Stimulated activated CD4-positive, alpha-beta T cell treated with anti-CD3 and anti-CD28 coated beads, Interleukin-1b, Interleukin-23, amount 100 ng/mL, for 4 hours (primary cell): ENCODE measurements at places on chromosomes 1 and 21.

GRCh38 chr1:226664413-226665101, 74.5 kb downstream of the ITPKB start:
- no peak for DNase-seq

DNA sequence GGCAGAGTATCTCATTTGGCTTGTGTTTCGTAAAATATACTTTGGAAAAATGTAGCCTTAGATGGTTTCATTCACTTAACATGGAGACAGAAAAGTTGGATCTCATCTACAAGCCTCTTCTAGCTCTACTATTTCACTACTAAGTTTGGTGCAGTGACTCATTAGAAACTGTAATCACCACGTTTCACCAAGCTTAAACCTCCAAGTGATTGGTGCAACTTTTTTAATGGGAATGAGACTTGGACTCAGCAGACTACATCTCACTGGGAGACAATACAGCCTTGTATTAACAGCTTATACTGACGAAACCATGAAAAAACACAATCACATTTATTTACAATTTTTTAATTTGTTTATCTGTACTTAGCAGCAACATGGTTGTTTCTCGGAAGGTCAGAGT, 29.9 kb upstream of the NRIP1 start:
- no peak for DNase-seq

GRCh38 chr1:182149411-182149965, 88.0 kb upstream of the ZNF648 start:
- DNase-seq = no peak

DNA sequence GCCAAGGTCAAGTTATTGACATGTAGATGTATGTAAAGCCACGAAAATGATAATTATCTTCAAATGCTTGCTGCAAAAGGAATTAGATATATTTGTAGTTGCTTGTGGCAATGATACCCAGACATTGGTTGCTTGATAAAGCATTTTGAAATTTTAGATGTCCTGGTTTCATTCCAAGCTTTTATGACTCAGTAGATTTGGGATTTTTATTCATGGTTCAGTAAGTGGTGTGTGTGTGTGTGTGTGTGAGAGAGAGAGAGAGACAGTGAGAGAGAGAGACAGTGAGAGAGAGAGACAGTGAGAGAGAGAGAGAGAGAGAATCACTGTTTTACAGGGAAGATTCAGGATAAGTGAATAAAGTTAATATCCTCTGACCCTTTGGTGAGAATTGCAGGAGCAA, 498.2 kb upstream of the C1orf87 start:
- DNase-seq = no peak

DNA sequence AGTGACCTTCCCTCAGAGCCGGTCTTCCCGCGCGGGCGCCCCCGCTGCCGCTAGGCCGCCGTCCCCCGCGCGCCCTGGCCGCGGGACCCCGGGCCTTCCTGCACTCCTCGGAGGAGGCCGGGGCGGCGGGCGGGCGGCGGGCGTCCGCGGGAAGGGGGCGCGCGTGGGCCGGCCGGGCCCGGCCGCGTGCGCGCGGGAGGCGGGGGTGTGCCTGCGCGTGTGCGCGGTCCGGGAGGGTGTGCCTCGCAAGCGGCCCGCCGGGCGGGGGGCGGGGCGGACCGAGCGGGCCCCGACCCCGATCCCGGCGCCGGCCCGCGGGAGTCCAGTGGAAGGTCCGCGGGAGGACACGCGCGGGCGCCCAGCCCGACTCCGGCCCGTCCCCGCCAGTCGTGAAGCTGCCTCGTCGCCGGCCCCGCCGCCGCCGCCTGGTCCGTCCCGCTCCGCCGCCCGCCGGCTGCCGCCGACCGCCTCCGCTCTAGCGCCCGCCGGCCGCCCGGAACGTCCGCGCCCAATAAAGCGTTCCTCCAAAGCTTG, 438 bp downstream of the MRPS6 start:
- DNase-seq = peak; percentile 26

GRCh38 chr1:30845237-30845903, 63.2 kb downstream of the SDC3 start:
- no peak for DNase-seq

DNA sequence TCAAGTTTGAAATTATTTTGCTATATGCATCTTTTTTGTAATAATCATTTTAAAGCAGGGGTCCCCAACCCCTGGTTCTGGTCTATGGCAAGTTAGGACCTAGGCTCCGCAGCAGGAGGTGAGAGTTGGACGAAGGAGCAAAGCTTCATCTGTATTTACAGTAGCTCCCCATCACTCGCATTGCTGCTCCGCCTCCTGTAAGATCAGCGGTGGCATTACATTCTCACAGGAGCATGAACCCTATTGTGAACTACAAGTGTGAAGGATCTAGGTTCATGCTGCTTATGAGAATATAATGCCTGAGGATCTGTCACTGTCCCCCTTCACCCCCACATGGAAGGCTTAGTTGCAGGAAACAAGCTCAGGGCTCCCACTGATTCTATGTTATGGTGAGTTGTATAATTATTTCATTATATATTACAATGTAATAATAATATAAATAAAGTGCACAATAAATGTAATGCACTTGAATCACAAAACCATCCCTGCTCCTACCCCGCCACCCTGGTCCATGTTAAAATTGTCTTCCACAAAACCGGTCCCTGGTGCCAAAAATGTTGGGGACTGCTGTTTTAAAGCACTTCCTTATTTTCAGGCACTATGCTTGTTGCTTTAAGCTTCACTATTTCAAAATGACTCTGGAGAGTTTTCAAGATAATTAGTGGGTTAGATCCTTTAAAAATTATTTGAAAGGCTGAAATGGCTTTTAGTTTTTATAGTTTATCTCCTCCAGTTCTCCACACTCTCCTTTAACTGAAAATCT, 74.8 kb downstream of the PLA2G4A start:
- no peak for DNase-seq

GRCh38 chr1:186812570-186812969, 16.2 kb upstream of the PLA2G4A start:
- DNase-seq = no peak

DNA sequence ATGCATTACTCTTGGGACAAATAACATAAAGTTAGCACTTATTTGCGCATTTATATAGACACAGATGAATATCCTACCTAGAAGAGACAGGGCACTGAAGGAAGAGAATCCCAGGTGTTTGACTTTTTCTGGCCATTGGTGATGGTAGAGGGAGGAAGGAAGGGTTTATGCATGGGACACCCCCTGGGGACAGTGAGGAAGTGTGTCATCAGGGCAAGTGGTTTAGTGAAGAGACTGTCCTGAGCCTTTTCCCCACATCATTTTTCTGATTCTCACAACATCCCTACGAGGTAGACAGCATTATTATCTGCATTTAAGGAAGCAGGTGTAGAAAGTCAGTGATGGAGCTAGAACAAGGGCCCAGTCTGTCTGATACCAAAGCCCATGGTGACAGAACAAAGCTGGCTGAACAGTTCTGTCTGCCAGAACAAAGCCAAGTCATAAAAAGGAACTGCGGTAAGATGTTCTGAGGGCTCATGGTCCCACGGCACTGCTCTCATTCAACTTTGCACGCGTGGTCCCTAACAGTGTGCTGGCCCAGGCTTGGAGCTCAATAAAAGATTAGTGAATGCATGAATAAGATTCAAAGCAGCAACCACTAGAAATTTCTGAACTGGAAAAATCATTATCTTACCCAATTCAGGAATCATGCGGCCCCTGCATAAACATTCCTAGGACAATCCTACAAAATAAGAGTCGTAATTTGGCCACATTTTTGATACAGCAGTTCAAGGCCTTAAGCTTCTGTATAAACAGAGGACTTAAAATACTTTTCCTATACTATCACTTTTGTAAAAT, 12.2 kb upstream of the CDC42BPA start:
- no peak for DNase-seq

- no peak for DNase-seq
Observed at GRCh38 chr21:41758550-41758949, 8.3 kb downstream of the RIPK4 start.

- peak; percentile 37 for DNase-seq
Observed at GRCh38 chr1:205480349-205480985, 24.0 kb upstream of the CDK18 start.

- DNase-seq = peak; percentile 42
Observed at GRCh38 chr1:28775121-28775942, 36.6 kb upstream of the OPRD1 start.

DNA sequence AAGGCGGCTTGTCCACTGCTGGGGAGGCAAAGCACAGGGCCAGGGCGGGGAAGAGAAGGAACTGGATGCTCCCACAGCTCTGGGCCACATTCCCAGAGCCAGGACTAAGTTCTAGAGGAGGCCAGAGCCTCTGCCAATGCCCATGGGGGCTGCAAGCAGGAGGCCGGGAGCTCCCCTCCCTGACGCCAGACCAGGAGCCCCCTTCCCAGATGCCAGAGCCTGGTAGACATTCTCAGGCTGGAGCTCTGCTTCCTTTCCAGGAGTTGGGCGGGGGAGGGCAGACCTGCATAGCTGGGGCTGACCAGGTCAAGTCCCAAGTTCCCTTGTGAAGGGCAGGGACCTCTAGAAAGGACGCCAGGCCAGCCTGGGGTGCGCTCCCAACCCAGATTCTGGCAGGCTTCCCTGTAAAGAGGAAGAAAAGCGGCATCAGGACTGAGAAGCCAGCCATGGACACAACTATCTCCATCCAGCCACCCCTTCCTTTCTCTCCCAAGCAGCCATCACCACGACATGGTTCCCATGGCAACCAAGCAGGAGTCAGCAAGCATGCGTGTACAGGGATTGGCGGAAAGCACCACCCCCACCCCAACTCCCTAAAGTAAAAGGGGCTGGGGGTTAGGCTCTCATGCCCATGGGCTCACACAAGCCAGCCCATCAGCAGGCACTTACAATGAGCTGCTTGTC, 13.4 kb downstream of the KIF21B start:
- DNase-seq = no peak

DNA sequence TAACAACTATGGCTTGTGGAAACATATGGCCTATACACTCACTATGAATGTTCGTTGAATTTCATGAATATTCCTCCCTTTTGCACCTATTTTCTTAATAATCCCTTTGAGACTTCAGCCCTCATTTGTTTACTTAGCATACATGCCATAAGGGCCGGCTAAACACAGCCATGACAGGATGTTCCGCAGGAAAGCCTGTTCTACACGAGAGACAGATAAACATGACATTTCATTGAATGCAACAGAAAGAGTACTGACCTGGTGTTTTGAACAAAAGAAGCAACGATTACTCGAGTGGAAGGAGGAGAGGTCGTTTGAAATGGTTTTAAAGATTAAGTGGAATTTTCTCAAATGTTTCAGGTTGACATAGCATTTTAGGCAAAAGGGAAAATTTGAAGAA, 459.5 kb upstream of the CXADR start:
- no peak for DNase-seq

DNA sequence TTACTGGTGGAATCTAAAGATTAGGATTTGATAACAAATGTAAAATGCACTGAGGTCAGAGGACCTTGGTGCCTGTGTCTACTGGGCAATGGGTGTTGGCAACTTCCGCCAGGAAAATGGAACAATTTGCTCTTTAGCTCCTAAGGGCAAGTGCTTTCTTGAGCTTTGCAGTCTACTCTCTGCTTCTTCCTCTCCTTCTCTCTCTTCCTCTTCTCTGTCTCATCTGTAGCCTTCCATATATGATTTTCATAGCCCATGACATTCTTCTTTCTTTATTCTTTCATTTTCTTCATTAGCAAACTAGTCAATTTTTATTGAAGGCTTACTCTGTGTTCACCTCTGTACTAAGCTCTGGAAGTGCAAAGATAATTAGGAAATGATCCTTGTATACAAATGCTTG, 35.5 kb downstream of the OVGP1 start:
- DNase-seq = no peak

DNA sequence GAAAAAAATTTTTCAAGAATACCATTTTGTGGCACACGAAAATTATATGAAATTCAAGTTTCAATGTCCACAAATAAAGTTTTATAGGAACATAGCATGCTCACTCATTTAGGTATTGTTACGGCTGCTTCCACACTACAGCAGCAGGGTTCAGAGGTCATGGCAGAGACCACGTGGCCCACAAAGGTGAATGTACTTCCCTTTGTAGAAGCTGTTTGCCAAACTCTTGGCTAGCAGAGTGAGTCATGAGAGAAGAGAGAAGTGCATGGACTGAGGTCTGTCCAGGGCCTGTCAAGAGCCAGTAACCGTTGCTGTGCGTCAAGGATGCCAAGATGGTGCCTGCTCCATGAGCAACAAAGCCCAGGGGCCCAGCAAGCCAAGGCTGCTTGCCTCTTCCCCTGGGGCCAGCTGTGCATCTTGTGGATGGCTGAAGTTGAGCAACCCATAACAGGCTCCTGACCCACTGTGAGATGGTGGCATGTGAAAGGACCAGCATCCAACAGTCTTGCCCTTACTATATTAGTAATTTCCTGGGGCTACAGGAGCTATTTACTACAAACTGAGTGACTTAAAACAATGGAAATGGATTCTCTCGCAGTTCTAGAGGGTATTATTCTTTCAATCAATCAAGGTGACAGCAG, 64.8 kb upstream of the ATP5PO start:
- no peak for DNase-seq

GRCh38 chr1:193060406-193060805, 994 bp downstream of the RO60 start:
- no peak for DNase-seq

- no peak for DNase-seq
Observed at GRCh38 chr1:206082831-206083695, 30.1 kb downstream of the RHEX start.
